ENCODE measurements at places on chromosomes 4 and X.

GRCh38 chr4:39312816-39313215 lies 53.3 kb downstream of the RFC1 start:
- DNase-seq: no peak

DNA sequence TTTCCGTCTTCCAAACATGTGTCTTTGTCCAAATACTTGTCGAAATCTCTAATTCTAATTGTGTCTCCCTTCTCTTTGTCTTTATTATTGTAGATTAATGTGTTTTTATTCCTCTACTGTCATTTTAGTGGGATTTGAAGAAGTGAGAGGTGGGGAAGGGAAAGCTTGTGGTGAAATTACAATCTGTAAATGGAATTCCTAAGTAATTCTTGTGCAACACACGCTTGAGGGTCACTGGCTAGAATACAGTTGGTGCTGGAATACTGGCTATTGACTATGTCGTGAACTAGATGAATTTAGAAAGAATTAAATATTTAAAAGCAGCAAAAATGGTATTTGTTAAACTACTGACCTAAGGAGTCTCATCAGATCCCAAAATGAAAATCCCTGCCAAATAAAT lies 10.7 kb upstream of the FNIP2 start:
- no peak for DNase-seq

DNA sequence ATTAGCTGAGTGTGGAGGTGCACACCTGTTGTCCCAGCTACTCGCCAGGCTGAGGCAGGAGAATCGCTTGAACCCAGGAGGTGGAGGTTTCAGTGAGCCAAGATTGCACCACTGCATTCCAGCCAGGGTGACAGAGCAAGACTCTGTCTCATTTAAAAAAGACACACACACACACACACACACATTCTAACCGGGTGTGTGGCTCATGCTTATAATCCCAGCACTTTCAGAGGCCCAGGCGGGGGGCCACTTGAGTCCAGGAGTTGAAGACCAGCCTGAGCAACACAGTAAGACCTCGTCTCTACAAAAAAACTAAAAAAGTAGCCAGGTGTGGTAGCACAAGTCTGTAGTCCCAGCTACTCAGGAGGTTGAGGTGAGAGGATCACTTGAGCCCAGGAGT lies 152.3 kb downstream of the LRBA start:
- DNase-seq: no peak

DNA sequence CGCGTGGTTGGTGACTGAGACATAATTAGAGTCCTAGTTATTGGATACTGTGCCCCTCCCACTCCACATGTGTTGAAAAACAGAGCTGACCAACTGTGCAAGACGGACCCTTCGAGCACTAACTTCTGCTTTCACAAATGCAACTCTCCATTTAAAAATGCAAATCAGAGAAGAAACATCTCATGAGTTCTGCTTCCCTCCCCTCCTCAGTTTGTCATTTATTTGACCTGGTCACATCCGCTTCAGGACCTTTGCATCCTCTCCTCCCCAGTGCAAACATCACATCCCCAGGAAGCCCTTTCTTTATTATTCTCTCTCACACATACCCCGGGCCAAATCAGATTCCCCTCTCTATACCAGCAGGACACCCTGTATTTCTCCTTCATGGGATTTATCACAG lies 38.1 kb upstream of the NOCT start:
- DNase-seq: no peak

GRCh38 chrX:68867458-68868112 lies 38.8 kb downstream of the EFNB1 start:
- no peak for DNase-seq

- no peak for DNase-seq
These were observed 42.5 kb downstream of the DHRSX start for GRCh38 chrX:2458309-2458708.

GRCh38 chr4:31383767-31384166 lies 663.6 kb downstream of the PCDH7 start:
- DNase-seq: no peak

DNA sequence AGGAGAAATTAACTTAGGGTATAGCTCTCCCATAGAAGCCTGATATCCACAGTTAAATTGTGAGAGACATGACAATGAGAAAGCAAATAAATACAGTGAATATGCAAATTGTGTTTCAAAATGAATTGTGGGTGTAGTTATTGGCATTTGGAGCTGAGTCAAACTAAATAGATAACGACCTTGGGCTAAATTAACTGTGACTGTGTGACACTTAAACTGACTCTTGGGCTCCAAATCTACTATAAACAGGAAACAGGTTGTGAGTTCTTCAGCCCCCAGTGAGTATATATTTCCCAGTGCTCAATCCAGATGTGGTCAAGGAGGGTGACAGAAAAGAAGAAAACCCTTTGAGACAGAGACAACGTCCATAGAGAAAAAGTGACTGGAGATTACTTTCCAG lies 11.3 kb upstream of the MAGEA10 start:
- no peak for DNase-seq

GRCh38 chr4:88418411-88418810 lies 38.5 kb upstream of the HERC5 start:
- DNase-seq: no peak

GRCh38 chr4:82930848-82931755 lies 30.6 kb downstream of the THAP9 start:
- DNase-seq: no peak

- no peak for DNase-seq
These were observed 2.0 kb upstream of the CDK16 start for GRCh38 chrX:47216393-47216925.

DNA sequence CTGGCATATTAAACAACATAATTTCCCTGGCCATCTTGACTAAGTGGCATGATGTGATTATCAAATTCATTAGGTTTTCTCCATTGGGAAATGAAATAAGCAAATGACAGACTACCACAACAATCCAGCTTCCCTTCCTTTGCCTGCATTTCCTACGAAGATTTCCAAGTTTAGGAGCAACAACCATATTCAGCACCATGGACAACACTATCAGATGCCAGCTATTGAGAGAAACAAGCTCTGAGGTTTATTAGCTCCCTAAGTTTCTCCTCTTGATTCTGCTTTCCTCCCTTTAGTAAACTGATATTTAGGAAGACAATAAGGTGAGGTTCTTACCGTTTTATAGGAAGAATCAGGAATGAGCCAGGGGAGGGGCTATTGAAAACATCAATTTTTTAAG lies 36.2 kb downstream of the DCX start:
- no peak for DNase-seq

DNA sequence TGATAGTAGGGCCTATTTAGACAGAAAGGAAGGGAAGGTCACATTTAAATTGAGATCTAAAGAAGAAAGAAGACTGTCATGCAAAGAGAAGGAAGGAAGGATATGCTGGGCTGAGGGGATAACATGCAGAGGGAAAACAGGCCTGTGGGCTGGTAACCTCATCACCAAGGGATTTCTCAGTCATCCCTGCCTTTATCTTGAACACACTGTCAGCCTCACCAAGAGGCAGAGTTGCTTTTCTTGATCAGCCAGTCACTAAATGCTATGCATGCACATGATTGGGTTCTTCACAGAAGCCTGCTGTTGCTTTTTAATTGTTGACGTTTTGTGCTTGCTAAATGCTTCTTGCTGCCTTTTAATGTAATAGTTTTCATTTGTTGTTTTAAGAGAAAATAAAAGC lies 113.0 kb downstream of the ARHGAP24 start:
- no peak for DNase-seq

GRCh38 chr4:181372014-181372413 lies 871.2 kb upstream of the TENM3 start:
- DNase-seq: no peak

DNA sequence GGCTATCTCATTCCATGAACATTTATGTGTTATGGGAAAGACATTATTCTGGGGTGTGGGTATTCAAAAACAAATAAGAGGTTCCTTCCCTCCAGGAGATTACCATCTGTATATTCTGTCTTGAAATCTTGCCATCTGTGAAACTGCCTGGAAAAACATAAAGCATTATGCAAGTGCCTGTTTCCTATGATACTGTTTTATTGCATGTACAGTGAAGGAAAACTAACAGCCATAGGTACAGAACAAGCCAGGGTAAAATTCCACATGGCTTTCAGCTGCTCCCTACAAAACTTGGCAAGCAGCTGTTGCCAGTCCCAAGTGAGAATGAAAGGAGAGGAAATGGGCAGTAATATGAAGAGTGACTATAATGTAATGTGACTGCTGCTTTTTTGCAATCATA lies 136.0 kb downstream of the GUCY2F start:
- no peak for DNase-seq

GRCh38 chr4:146255463-146255862 lies 41.1 kb downstream of the REELD1 start:
- no peak for DNase-seq

- DNase-seq: no peak
These were observed 3.2 kb downstream of the TAPT1 start for GRCh38 chr4:16222957-16223527.

DNA sequence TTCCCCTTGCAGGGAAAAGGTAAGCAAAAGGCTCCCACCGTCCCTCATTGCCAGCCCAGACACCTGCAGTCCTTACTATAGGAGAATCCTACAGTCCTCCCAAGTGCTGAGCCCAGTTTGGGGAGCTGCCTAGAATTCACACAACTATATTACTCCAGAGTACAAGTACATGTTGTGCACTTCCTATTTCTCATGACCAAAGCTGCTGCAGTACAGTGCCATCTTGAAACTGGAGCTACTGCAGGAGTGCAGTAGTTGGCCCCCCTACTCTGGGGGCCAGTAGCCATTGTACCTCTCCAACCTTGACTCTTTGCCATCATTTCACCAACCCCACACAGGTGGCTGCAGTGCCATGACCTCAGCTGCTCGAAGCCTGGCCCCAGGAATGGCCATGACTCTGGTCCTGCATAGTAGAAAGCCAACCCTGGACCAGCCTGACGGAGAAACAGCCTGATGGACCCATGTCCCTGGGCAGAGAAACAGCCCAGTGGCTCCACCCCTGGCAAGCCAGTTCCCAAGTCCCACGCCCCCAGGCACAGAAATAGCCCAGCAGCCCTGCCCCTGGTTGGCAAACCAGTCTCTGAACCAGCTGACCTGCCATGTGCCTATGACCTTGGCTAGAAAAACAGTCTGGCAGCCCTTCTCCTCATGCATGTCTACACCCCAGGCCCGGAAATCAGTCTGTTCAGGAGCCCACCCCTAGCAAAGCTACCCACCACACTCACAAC lies 51.9 kb downstream of the PHKA1 start:
- no peak for DNase-seq

DNA sequence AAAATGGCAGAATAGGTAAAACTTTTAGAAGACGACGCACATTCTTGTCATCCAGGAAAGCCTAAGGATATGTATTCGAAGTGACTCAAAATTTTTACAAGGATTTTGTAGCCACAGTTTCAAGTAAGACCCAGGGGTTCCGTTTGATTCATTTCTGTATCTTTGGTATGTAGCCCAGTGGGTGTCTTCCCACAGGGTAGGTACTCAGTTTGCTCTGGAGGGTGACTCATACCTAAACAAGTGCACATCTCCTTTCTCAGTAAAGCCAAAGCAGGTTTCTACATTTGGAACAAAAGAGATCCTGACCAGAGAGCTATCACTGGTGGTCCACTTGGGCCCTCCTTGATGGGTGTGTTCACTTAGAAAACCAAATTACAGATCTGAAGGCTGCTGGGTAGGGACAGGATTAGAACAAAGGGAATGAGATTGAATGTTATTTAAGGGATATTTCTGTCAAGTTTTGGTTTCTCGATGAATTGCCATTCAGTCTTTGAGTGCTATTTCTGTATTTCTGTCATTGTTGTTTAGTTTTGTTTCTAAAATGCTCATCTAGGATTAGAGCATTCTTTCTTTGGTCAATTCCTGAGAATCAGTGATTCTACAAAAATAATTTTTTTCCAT lies 56.1 kb downstream of the PLS3 start:
- DNase-seq: no peak

DNA sequence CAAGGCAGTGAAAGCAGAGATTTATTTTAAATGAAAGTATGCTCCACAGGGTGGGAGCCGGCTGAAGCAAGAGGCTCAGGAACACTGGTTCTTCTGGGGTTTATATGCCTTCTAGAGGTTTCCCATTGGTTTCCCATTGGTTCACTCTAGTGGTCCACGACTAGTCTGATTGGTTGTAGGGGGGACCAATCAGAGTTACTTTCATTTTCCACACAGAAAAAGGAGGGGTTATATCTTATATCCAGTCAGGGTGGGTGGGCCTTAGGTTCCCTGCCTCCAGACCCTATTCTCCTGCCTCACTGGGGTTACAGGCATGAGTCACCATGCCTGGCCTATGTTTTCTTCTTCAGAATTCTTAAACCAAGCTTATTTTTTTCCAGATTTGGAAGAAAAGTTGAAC lies 101.6 kb downstream of the KLHL8 start:
- no peak for DNase-seq

DNA sequence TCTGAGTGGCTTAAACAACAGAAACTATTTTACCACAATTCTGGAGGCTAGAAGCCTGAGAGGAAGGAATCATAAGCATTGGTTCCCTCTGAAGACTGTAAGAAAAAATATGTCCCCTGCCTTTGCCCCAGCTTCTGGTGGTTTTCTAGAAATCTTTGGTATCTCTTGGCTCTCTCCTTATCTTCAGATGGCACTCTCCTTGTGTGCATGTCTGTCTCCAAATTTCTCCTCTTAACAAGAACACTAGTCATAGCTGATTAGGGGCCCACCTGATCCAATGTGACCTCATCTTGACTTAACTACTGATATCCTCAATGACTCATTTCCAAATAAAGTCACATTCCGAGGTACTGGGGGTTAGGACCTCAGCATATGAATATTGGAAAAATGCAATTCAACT lies 635.0 kb upstream of the NR3C2 start:
- DNase-seq: no peak

DNA sequence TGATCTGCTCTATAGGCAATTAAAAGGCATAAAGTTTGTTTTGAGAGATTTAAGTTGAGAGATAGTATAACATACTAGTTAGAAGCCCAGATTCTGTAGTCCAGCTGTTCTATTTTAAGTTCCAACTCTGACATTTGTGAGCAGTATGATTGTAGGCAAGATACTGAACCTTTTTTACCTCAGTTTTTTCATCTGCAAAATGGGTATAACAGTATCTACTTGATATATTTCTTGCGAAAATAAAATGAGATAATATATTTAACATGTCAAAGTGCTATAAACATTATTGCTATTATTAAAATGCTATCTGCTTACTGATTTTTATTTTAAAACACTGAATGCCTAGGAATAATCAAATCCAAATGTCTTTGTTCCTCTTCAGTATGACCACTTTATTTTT lies 19.2 kb downstream of the TMPRSS11F start:
- no peak for DNase-seq

DNA sequence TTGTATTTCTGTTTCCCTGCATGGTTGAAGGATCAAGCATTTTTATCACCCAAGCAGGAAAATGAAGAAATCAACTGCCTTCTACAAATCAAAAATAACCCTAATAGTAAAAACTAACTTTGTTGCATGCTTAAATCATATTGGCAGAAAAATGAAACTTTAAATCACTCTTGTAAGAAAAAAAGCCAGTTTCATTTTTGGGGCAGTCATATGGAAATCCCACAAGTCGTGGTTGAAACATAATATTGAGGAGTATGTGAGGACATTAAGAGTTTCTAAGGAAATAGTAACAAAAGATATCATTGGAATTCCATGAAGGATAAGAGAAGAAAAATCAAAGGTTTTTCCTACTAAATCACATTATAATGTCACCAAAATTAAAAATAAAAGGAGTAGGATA lies 8.4 kb downstream of the TEC start:
- DNase-seq: no peak

- no peak for DNase-seq
These were observed 1892.3 kb upstream of the TENM3 start for GRCh38 chr4:180350901-180351300.

GRCh38 chr4:57037982-57038604 lies 59.4 kb downstream of the POLR2B start:
- DNase-seq: peak; percentile 82

- DNase-seq: no peak
These were observed 18.2 kb downstream of the PRDM8 start for GRCh38 chr4:80215449-80216052.
